GM18507 (cell line): ENCODE measurements at places on chromosomes 1 and 21.

GRCh38 chr1:1554550-1554925 is 14.1 kb upstream of the TMEM240 start:
- DNase-seq, result no peak

DNA sequence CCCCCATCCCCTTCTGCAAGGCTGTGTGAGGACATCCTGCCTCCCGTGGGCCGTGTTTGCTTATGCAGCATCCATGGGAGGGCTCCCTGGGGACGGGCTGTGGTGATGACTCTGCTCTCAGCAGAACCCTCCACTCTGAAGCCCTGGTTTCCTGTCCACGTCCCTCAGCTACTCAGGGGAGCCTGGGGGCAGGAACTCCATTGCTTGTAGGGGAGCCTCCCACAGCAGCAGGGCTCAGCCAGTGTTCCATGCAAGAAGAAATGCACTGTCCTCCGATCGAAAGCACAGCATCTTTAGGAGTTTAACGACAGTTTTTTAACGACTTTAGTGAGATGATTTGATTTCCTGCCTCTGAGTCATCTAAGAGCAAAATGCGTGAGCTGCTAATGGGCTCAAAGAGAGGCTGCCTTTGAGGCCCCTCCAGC is 8.3 kb upstream of the KCNAB2 start:
- peak; percentile 51 for DNase-seq

DNA sequence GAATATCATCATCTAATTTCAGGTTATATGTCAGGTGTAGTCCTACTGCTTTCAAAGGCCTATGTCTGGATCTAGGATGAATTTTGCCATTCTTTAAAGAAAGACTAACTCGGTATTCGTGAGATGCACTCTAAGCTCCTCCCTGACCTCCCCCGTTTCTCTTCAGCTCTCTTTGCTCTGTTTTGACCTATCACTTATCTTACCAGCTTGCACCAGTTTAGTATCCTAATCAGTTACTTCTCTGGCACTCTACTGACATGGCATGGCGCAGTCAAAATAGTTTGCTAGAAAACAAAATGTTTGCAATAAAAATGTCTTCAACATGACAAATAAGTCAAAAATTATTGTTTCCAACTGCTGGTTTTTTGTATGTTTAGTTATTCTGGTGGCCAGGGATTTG is 8.4 kb upstream of the SLC16A1 start:
- DNase-seq, result no peak

- DNase-seq, result no peak
Measured at GRCh38 chr1:174358344-174358743, 89.4 kb upstream of the GPR52 start.

DNA sequence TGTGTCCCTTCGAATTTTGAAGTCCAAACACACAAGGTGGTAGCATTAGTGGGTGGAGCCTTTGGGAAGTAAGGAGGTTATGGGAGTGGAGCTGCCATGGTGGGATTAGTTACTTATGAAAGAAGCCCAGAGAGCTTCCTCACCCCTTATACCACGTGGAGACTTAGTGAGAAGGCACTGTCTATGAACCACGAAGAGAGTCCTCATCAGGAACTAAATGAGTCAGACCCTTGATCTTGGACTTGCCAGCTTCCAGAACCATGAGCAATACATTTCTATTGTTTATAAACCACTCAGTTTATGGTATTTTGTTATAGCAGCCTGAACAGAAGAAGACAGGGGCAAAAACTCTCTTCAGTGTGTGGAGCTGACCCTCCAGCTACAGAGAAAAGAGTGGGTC is 259.3 kb upstream of the AJAP1 start:
- DNase-seq, result no peak

GRCh38 chr1:74610961-74611360 is 62.6 kb downstream of the ERICH3 start:
- no peak for DNase-seq

DNA sequence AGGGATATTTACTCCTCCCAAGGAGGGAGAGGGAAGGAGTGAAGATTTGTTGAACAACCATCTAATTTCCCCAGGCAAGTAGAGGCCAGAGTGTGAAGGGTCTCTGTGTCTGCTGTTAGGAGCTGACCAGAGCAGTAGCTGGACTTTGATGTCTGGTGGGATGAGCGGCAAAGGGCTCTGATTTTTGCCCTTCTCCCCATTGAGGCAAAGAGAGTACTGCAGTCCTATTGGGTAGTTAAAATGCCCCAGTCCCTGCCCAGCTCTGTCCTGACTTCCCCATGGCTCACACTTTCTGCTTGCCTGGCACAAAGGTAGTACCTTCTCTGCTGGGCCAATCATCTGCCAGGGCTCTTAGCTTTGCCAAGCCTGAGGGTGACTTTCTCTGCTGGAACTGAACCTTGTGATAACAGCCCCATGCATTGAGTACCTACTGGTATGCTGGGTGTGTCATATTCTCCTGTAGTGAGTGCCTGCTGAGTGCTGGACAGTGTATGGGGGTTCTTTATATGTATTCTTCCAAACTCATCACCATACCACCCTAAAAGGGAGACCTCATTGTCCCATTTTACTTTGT is 64.0 kb upstream of the SELENON start:
- DNase-seq, result no peak

DNA sequence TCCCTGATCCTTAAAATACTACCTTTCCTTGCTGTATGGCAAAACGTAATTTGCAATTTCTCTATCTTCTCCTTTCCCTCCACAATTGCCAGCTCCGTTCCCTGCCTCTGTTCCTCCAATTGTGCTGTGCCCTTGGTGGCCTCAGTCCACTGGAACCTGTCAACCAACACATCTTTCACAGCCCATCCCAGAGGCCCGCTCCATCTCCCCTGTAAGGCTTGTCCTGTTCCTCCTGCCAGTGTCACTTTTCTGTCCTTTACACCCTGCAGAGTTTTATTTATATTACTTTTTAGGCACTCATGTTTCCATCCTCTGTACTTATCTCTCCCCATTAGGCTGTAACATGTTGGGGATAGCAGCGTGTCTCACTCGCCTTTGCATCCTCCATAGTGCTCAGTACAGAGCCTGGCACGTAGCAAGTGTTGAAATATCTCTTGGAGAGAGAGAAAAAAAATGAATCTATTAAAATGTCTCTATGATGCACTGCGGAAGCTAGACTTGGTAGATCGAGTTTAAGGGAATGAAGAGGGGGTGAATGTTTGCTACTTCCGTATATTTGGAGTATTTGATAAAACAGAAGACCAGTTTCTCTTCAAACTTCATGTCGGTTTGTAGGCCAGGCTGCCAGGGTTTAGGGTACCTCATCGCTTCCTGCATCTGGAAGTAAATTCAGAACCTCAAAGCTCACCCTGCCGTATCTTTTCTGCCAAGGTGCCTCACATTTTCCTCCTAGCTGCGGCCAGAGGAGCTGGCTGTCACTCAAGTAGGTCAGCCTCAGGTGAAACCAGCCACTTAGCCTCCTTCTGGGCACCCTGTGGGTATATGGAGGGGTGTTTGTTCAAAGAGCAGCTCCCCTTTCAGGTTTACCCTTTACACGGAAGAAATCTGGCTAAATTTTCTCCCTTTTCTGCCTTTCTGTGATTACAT is 303.8 kb downstream of the TM2D1 start:
- no peak for DNase-seq

DNA sequence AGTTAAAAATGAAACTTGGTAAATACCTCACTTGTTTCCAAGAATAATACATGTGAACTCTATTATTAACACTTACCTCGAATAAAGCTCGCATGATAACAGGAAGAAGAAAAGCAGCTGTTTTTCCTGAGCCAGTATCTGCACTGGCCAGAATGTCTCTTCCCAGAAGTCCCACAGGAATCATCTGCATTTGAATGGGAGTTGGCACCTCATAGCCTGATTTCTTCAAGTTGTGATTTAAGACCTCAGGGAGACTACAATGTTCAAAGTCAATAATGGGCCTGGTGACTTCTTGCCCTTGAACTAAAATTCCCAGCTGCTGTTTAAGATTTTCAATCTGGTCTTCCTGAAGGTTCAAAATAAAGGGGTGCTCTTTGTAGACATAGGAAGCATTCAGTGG is 3.8 kb downstream of the DDX59 start:
- DNase-seq, result no peak

GRCh38 chr1:240611228-240611618 is 732 bp downstream of the GREM2 start:
- DNase-seq, result no peak

GRCh38 chr1:1997576-1997975 is 6.0 kb downstream of the CFAP74 start:
- DNase-seq, result no peak

DNA sequence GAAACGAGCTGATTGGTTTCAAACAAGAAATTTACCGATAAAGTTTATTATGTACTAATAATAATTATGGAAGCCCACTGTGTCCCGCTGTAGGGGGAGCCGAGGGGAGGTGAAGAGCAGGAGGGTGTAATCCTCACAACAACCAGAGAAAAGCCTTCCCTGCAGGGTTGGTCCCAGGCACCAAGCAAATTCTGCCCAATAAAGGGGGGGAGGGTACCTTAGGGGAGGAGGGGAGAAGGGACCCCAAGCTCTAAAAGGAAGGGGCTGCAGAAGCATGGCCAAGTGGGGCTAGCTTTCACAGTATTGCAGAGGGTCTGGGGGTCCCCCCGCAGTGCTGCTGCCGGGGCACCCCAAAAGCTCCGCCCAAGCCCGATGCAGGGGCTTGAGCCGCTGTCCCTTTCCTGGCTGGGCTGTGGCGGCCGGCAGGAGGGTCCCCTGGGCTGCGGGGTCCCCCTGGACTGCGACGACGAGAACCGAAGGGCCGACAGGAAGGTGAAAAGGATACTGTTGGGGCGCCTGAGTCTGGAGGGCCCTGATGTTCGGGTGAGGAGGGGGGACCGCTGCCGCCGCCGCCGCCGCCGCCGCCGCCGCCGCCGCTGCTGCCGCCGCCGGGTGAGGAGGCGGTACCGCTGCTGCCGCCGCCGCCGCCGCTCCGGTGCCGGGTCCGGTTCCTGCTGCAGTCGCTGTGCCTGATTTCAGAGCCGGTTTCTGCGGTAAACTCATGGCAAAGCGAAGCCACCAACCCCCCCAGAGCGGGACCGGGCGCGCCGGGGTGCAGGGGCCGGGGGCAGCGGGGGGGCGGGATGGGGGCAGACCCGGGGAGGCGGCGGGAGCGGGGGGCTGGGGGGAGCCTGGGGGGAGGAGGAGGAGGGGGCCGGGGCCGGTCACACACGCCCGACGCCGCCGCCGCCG is 771 bp downstream of the EIF4G3 start:
- DNase-seq, result no peak

DNA sequence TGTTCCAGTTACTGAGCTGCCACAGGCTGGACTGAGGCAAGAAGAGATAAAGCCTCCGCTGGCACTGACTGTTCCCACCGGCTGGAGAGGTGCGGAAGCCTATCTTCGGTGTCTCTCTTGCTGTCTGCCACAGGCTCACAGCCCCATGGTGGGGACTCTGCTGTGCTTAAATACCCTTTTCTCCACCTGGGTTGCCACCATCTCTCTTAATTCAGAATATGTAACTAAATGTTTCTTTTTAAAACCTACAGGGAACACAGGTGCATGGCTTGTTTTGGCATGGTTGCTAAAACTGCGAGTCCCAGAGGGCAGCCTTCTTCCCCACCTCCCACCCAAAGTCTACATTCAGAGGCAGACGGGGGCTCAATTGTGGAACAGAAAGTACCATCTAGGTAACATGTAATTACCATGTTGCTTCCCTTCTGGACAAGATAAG is 8.1 kb upstream of the LBR start:
- DNase-seq, result no peak

- no peak for DNase-seq
Measured at GRCh38 chr1:228311091-228311490, 95.5 kb downstream of the TRIM11 start.

DNA sequence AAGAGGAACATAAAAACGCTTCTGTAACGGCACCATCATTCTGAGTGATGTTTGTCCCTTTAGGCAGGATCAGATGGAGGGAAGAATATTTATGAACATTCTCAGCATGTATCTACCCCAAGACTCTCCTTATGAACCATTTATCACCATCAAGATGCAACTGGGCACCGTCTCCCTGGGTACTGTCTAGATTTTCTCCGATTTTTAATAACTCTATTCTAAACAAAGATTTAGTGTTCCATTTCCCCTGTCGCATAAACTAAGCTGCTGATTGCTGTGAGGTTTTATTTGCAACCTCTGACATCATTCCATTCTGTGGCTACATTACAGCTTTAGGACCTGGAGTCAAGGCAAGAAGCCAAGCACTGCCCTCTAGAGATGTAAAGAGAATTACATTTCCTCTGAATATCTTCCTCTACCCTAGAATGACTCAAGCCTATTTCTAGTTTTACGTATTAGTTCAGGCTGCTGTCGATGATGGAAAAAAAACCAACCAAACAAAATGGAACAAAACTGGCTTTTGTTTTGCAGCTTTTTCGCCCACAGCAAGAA is 130.1 kb upstream of the MAP1LC3C start:
- DNase-seq, result no peak

GRCh38 chr21:46393451-46393940 is 65.2 kb upstream of the DIP2A start:
- no peak for DNase-seq

GRCh38 chr1:16918371-16918770 is 3.4 kb upstream of the CROCC start:
- no peak for DNase-seq

- DNase-seq, result no peak
Measured at GRCh38 chr1:31583082-31583994, 7.0 kb downstream of the TINAGL1 start.

DNA sequence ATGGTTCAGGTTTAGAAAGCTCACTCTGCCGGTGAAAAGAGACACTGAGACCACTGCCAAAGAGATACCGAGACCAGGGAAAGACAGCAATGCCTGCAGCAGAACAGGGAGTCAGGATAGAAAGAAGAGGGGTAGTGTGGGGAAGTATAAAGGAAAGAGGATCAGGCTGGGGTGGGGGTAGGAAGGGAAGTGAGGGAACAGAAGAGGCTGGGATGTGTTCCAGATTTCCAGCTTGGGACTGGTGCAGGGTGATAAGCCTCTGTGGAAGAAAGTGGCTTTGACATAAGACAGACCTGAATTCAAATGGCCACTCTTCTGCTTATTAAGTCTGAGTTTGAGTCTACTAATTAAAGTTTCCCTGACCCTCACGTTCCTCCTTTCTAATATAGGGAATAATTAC is 105.9 kb downstream of the PIK3R3 start:
- no peak for DNase-seq

DNA sequence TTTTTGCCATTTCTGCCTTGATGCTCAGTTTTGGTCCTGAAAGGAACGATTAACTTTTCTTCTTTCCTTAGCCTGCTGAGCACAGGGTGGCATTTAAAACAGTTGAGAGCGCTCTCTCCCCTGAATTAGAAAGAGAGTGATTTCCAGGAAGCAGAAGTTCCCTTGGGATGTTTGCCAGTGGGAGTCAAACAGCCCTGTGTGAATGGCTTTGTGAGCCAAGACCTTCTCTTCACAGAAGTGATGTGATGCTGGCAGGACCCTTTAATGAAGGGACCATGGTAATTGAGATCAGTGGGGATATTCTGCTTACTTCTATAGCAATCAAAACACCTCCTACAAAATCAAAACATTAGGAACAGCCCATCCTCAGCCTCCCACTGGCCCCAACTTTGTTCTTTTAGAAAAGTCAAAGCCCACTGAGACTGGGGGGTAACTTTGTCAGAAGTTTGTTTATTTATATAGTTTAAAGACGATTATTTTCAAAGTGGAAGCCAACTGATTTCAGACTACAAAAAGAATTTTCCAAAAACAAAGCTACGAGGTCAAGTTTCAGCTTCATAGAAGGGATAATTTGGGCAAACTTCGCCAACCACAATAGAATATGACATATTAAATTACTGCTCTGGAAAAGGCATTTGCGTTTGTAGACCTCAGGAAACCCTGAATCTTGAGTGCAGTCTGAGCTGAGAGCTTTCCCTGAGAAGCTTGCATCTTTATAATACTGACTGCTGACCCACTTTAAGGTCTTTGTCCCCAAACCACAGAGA is 122.7 kb downstream of the GABPA start:
- no peak for DNase-seq

GRCh38 chr1:232405781-232406180 is 224.2 kb downstream of the SIPA1L2 start:
- no peak for DNase-seq
